ENCODE measurements at places on chromosomes 2 and 18.

DNA sequence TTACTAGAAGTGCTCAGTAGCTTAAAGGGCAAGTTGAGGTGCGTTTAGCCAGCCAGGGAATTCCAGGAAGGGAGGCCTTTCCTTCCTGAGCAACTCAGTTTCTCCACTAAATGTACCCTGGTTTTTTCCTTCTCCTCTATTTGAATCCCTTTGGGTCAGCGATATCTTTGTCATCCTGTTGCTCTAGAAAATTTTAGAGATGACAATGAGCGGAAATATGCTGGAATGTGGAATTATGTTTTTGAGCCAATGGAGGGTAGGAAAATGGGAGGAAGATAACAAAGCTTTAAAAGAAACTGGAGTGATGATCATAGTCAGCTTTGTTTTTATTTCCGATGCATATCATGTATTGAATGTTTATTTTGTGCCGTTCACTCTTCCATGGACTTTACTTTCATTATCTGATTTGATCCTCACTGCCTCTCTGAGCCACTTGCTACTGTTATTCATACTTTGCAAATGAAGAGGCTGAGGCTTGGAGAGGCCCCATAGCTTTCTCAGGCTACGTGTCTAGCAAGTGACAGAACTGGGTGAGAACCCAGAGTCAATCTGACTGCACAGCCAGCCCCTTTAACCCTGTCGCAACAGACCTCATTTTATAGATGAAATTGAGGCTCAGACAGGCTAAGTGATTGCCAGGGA is 67.3 kb downstream of the NTSR2 start:
- no peak for DNase-seq

- DNase-seq, result peak; percentile 87
Observed at GRCh38 chr18:23437357-23438045, 15.6 kb upstream of the RIOK3 start.

- no peak for DNase-seq
Observed at GRCh38 chr2:208545403-208546042, 138.9 kb downstream of the PTH2R start.

DNA sequence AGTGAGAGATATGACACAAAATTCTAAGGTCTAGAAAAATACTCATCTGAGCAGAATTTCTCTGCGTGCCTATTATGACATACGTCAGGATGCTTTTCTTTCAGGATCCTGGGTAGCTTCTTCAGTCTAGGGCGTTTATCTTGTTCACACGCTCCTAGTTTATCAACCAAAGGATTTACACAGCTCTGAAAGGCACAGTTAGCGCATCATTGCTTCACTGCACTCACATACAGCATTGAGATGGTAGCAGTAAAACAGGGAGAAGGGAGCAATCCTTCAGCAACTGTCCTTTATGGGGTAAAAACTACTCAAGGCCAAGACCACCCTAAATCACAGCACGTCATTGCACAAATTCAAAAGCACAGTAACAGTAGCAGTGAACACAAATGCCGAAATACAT is 222.8 kb downstream of the SUCLG1 start:
- no peak for DNase-seq

GRCh38 chr2:143513081-143513480 is 383.9 kb downstream of the ARHGAP15 start:
- DNase-seq, result peak; percentile 78

Data from AG08395 (cell line).